ENCODE measurements at places on chromosomes 2 and 18. TPM values are rescaled to one million over a fixed set of nuclear protein-coding genes. Genes with fewer than 3 reads are reported as not detected.

DNA sequence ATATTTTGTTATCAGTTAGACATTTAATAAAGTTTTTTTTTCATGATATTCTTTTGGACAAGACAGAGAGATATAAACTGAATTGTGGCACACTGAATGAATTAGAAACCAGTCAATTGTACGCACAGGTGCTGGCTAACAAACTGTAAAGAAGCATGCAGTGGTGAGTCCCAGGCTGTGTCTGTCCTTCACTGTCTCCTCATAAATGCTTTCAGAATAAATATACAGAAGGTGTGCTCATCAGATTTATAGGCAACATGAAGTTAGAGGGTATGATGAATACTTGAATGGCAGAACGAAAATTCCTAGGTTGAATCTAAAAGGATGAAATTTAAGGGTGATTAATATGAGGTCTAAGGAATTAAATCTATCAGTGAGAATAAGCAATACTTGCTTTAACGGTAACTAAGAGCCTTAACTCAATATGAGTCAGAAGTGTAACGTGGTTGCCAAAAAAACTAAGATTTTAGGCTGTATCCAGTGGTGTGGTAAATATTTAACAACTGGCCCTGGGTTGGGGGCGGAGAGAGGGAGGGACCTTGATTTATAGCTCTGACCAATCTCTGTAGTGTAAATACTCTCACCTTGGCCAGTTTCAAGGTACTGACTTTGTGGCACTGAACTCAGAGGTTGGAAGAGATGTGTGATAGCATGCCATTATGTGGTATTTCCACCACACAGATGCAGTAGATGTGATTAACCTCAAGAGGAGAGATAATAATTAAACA is 41.9 kb upstream of the AAK1 start:
- no peaks in the 10 kb centered on the region for H3K4me1 ChIP-seq
- no peaks in the 10 kb centered on the region for H3K27me3 ChIP-seq
- no peak overlapping the region for H3K4me3 ChIP-seq
- no peak for DNase-seq

The AGAP1 gene
- total RNA-seq: 73.6 TPM

GRCh38 chr18:8933714-8934284 is 168.7 kb upstream of the NDUFV2 start:
- H3K27me3 ChIP-seq: no peaks in the 10 kb centered on the region
- no peaks in the 10 kb centered on the region for H3K36me3 ChIP-seq
- no peak overlapping the region for H3K27ac ChIP-seq
- no peak for DNase-seq

GRCh38 chr2:172860336-172860707 is 124.7 kb downstream of the RAPGEF4 start:
- H3K27ac ChIP-seq: no peak overlapping the region
- H3K4me1 ChIP-seq: no peaks in the 10 kb centered on the region
- H3K36me3 ChIP-seq: no peaks in the 10 kb centered on the region

DNA sequence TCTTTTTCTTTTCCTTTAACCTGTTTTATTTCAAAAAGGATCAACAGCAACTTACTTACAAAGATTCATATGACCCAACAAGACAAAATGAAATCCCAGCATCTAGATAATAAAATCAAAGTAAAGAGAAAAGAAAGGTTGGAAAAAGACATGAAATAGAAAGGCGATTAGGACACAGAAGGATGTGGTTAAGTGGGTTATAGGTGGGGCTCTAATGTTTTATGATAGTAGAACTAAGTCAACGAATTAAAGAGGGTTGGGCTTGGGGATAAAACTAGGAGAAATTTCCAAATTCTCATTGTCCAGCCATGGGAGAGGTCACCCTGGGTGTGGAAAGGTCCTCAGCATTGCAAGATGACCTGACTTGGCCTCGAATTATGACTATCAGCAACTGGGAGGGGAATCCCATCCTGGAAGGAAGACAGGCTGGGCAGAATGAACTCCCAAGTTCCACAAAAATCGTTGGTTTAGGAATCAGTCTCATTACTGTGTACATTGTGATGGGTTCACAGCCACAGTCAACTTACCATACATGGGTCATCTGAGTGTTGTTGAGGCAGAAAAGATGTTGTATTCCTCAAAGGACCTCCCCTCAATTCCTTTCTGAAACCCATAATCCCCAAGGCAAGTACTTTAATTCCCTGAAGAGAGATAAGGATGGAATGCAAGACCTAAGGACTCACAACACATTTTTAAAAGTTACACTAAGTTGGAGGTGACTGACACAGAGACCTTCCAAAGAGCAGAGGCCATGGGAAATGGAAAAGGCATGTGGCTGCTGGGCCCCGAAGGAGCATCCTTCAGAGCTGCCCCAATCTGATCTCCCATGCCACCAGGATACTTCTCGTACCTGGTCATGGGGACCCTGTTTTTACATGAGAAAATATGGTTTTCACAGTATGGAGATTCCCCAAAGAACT is 167.6 kb downstream of the UXS1 start:
- no peaks in the 10 kb centered on the region for H3K36me3 ChIP-seq
- H3K27ac ChIP-seq: no peak overlapping the region
- no peaks in the 10 kb centered on the region for H3K4me1 ChIP-seq

DNA sequence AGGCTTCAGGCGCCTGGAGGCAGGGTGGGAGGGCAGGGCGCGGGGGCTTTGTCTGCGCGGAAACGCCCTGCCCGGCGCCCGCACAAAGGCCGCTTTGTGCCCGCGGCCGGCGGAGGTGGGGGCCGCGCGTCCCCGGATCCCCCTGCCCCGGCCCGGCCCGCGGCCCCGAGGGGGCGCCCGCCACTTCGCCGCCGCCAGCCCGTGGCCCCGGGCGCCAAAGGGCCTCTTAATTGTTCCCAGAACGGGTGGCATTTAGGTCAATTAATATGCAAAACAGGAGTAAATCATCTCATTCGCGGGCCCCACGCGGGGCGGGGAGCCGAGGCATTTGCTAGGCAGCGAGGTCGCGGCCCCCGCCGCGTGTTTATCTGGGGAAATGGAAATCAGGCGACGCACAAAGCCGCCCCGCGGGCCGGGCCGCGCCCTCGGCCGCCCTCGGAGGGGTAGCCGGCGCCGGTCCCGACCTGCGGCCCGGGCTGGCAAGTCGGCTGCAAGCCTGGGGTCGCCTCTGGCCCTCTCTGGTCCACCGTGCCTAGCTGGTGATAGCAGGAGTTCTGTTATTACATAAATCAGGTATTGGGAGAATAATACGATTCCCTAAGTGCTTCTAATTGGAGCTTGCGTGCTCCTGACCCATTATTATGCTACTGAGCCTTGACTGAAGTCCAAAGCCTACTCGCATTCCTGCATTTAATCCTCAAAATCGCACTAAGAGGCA is 148.2 kb upstream of the GLI2 start:
- H3K27me3 ChIP-seq: peaks cover 9% of the 10 kb centered on the region
- no peak for DNase-seq
- H3K4me3 ChIP-seq: no peak overlapping the region
- H3K27ac ChIP-seq: no peak overlapping the region
- H3K36me3 ChIP-seq: no peaks in the 10 kb centered on the region

DNA sequence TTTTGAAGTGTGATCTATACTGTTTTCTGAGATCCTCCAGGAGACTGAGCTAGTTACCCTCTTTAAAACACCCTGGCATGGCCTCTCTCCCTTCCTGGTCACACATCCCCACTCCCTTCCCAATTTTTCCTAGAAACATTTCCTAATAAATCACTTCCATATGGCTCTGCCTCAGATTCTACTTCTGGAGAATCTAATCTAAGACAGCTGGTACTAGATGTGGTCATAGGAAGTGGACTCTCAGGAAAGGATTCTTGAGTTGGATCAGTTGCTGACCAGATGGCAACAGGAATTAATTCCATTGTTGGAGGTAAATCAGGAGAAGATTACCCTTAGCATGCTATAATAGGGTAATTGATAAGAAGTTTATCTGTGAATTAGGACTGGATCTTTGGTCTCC is 310.5 kb downstream of the SATB2 start:
- H3K27ac ChIP-seq: no peak overlapping the region
- DNase-seq: no peak
- H3K27me3 ChIP-seq: no peaks in the 10 kb centered on the region
- H3K4me1 ChIP-seq: no peaks in the 10 kb centered on the region

- no peaks in the 10 kb centered on the region for H3K4me1 ChIP-seq
- DNase-seq: no peak
- H3K36me3 ChIP-seq: no peaks in the 10 kb centered on the region
- H3K4me3 ChIP-seq: no peak overlapping the region
Observed at GRCh38 chr2:208130712-208131110, 1.1 kb upstream of the CRYGC start.

The GPR45 gene
- total RNA-seq: not detected

DNA sequence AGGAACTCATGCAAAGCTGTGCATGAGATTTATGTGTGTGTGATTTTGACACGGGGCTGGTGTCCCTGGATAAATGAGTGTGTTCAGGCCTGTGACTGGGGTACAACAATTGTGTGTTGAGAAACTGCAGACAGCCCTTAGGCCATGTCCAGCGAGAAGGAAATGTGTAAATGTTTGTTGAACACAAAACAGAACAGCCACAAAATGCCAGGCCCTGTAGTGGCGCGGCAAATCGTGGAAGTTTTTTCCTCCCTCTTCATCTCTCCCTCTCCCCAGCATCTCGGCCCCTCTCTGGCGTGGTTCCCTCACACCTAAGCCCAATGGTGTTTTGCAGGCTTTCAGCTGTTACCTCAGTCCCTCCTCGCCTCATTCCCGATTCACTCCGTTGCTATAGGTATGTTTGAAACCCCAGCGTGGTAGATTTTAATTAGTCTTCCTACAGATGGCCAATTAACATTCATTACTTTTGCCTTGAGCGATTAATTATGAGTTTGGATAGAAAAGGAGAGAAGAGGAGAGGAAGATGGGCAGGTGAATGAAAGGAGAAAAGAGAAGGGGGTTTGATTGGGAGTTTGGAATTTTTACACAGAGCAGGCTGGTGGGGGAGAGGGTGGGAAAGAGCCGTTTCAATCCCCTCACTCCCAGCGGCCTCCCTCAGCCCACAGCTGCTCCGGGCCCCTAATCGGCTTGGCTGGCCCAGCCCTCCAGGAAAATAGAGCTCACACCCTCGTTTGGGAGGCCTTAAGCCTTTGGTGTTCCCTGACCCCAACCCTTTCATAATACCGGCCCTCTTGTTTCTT is 10.8 kb downstream of the SPR start:
- no peaks in the 10 kb centered on the region for H3K36me3 ChIP-seq
- peaks cover 3% of the 10 kb centered on the region for H3K27me3 ChIP-seq
- H3K4me3 ChIP-seq: no peak overlapping the region
- H3K4me1 ChIP-seq: peaks cover 14% of the 10 kb centered on the region
- DNase-seq: no peak

DNA sequence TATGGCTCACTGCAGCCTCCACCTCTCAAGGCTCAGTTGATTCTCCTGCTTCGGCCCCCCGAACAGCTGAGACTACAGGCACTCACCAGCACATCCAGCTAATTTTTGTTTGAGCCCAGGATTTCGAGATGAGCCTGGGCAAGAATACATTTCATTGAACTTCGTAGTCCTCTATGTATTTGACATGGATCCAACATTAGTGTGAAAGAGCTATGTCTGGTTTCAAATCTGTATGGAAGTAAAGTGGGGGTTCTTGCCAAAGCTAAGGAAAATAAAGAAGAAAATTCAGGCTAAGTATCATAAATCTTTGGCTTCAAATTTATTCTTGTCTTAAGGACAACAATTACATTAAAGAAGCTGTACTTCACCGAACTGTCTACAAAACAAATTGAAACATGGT is 1291.7 kb upstream of the CRIM1 start:
- no peak overlapping the region for H3K27ac ChIP-seq
- H3K27me3 ChIP-seq: no peaks in the 10 kb centered on the region

GRCh38 chr2:42369532-42370229 is 8.7 kb upstream of the COX7A2L start:
- no peak overlapping the region for H3K4me3 ChIP-seq
- H3K27me3 ChIP-seq: no peaks in the 10 kb centered on the region
- no peaks in the 10 kb centered on the region for H3K36me3 ChIP-seq
- H3K4me1 ChIP-seq: no peaks in the 10 kb centered on the region
- DNase-seq: no peak

DNA sequence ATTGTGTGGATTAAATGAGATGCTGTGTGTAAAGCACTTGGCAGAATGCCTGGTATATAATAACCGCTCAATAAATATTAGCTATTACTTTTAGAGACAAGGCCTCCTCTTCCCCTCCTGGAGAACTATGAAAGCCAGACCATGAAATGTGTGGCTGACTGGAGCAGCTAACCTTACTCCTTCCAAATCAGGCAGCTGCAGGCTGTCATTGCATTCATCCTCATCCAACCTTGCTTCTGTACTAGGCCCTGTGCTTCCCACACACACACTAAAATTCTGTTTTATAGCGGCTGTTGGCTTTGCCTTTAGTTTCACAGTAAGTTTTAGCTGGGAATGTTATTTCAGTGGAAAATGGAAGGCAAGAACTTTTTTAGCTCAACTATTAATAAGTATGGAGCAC is 10.2 kb upstream of the SP9 start:
- H3K27me3 ChIP-seq: peaks cover 36% of the 10 kb centered on the region
- peaks cover 9% of the 10 kb centered on the region for H3K4me1 ChIP-seq
- no peak overlapping the region for H3K4me3 ChIP-seq
- no peaks in the 10 kb centered on the region for H3K36me3 ChIP-seq

DNA sequence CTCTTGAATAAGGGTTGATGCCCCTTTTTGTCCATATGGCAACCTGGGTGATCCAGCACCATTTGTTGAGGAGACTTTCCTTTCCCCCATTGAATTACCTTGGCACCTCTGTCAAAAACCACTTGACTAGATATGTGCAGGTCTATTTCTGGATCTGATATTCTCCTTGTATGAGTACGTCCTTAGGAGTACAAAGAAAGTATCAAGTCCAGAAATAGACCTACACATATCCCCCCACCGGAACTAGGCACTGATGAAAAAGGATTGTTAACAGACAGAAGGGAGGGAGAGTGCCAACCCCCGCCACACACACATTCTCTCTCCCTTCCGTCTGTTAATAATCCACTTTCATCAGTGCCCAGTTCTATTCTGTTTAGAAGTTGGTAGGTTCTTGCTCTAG is 225.0 kb downstream of the TMEM163 start:
- no peak for DNase-seq
- H3K4me3 ChIP-seq: no peak overlapping the region
- H3K27me3 ChIP-seq: no peaks in the 10 kb centered on the region
- H3K27ac ChIP-seq: no peak overlapping the region
- H3K4me1 ChIP-seq: no peaks in the 10 kb centered on the region

The LRRC30 gene
- not detected for total RNA-seq

DNA sequence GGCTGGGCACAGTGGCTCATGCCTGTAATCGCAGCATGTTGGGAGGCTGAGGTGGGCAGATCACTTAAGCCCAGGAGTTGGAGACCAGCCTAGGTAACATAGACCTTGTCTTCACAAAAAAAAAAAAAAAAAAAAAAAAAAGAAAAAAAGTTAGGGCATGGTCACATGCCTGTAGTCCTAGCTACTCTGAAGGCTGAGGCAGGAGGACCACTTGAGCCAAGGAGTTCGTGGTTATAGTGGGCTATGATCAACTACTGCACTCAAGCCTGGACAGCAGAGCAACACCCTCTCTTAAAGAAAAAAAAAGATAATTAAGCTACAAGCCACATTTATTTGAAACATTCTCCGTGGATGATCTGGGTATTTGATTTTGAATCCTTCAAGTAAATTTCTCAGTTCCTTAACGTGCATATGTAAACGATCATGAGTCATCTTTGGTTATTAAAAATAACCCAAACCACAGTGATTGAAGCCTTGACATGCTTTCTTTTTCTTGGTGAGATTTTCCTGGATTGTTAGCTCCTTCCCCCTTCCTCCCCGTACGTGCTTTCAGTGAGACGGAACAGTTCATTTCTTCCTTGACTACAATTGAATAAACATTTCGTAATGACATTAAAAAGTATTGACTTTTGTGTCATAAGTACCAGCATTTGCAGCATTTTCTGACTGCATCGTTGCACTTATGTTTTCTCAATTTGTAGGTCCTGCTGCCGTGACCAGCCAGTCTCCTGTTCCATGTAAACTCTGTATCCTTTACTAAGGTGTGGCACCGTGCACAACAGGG is 20.3 kb downstream of the RMC1 start:
- H3K27ac ChIP-seq: no peak overlapping the region
- H3K4me1 ChIP-seq: no peaks in the 10 kb centered on the region
- no peak for DNase-seq
- no peaks in the 10 kb centered on the region for H3K27me3 ChIP-seq

Measured in Peyer's patch (tissue), 4 donors.